ENCODE measurements at places on chromosomes 2 and 18.

GRCh38 chr2:88110830-88111229 lies 17.0 kb downstream of the FABP1 start:
- DNase-seq: no peak

GRCh38 chr2:112147382-112148168 lies 9.4 kb downstream of the FBLN7 start:
- DNase-seq: no peak

- peak; percentile 67 for DNase-seq
Measured at GRCh38 chr2:43174368-43174916, 52.0 kb downstream of the ZFP36L2 start.

- DNase-seq: no peak
Measured at GRCh38 chr2:239226677-239227581, 173.9 kb downstream of the HDAC4 start.

GRCh38 chr2:45330637-45331409 lies 280.2 kb downstream of the SRBD1 start:
- no peak for DNase-seq

DNA sequence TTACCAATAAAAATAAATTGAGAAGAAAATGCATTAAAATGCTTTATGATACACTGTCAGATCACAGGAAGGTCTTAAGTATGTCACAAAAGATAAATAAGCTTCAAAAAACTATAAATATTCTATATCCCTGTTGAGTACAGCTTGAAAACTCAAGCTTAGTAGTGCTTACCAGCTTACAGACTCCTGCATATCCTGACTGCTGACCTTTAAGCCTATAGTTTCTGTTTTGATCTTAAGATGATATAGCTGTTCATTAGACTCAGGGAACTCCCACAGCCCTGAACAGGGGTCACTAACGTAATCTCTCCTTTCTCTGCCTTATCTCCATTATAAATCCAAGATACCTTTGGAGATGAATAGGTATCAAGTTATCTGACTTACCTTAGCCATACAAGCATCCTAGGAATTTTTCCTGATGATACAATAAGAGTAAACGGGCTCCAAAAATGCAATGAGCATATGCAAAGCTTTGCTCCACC lies 93.7 kb upstream of the RBBP8 start:
- DNase-seq: no peak

- DNase-seq: no peak
Measured at GRCh38 chr2:3665886-3666612, 8.0 kb downstream of the ALLC start.

DNA sequence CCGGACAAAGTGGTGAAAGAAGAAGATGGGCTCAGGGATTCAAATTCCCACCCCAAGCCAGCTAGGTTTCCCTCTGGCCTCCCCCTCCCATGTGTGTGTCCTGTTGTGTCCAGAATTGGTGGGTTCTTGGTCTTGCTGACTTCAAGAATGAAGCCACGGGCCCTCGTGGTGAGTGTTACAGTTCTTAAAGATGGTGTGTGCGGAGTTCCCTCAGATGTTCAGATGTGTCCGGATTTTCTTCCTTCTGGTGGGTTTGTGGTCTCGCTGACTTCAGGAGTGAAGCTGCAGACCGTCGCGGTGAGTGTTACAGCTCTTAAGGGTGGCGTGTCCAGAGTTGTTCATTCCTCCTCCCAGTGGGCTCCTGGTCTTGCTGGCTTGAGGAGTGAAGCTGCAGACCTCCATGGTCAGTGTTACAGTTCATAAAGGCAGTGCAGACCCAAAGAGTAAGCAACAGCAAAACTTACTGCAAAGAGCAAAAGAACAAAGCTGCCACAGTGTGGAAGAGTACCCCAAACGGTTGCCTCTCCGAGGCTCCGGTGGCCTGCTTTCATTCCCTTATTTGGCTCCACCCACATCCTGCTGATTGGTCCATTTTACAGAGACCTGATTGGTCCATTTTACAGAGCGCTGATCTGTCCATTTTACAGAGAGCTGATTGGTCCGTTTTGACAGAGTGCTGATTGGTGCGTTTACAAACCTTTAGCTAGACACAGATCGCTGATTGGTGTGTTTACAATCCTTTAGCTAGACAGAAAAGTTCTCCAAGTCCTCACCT lies 37.7 kb upstream of the KLF11 start:
- DNase-seq: no peak

DNA sequence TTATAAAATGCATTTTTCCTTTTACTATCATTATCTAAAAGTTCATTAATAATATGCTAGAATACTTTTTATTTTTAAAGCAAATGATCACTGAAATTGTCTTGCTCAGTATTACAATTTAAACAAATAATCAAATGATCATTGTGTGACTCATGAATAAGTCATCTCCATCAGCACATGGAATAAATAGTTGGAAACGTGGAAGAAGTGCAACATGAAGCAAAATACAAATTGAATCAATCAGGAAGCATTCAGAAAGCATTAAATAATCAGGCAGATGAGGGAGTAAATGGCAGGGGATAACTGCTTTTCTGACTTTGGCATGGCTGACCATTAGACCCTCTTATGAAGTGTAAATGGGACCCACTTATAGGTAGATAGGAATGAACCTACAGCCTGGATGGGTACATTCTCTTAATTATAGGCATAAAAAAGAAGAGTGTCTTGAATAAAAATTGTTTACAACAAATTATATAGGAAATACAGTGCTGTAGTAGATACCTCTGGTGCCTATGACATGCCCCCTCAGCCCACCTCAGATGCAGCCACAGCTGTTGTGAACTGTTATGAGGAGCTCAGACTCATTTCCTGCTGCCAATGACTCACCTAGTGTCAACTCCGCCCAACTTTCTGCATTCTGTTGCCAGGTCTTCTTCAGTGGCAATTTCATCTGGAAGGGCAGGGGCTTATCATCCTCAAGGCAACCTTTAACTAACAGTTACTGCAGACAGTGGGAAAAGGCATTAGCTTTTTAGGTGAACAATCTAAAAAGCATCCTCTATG lies 936.0 kb downstream of the TRIB2 start:
- no peak for DNase-seq

GRCh38 chr2:198314559-198315153 lies 510.3 kb downstream of the PLCL1 start:
- DNase-seq: no peak

GRCh38 chr2:65381607-65382051 lies 50.8 kb downstream of the SPRED2 start:
- DNase-seq: no peak

- no peak for DNase-seq
Measured at GRCh38 chr18:45837283-45838070, 12.0 kb downstream of the SIGLEC15 start.

GRCh38 chr2:210655229-210655975 lies 99.0 kb downstream of the CPS1 start:
- DNase-seq: no peak

GRCh38 chr2:28436525-28437051 lies 43.9 kb downstream of the FOSL2 start:
- DNase-seq: no peak

DNA sequence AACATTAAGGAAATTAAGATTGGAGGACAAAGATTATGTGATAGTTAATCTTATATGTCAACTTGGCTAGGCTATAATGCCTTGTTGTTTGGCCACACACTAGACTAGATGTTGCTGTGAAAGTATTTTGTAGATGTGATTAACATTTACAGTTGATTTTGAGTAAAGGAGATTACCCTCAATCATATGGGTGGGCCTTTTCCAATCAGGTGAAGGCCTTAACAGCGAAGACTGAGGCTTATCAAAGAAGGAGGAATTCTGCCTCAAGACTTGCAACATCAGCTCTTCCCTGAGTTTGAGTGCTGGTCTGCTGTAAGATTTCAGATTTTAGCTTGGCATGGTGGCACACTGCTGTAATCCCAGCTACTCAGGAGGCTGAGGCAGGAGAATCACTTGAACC lies 250.3 kb downstream of the CDH20 start:
- DNase-seq: no peak

DNA sequence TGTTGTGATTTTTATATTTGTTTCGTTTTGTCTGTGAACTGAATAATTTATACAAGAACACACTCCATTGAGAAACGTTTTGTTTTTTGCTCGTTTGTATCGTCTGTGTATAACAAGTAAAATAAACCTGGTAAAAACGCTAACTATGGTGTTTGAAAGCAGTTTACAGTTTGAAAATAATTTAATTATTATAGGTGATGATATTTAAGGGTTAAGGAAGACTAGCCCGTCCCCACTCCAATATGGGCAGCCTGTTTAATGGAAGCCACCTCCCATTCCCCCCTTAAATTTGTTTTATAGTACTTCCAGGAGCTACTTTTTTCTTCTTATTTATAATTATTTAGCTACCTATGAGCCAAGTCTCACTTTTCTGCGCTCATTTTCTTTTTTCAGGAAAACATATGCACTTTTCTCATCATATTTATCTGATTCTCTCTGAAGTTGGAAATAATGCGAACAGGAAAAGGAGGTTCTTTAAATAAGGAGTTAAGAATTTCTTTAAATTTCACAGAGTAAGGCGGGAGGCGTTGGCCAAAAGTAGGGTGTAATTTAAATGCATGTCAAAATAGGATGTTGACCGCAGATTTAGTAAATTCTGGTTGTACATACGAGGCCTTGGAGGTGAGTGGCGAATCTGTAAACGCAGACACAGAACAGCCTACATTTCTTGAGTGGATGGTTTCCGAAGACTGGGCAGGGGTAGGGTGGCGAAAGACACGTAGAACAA lies 9.8 kb downstream of the TBR1 start:
- DNase-seq: no peak

- no peak for DNase-seq
Measured at GRCh38 chr2:236499691-236500578, 69.7 kb upstream of the ACKR3 start.

DNA sequence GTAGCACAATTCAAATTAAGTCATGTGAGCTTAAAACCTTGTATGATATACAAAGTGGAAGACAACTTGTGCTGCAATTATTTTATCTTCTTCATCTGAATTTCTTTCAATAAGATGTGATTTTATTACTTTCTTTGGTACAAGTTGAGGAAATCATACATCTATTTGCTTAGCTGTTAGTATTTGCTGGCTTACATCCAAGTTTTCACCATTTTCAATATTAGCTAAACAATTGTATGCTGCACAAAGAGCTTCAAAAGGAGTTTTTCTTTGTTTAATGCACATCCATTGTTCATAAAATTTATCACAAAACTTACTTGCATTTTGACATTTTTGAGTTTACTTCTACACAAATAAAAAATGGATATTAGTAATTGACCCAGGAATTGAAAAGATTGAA lies 40.9 kb downstream of the SCN9A start:
- no peak for DNase-seq

DNA sequence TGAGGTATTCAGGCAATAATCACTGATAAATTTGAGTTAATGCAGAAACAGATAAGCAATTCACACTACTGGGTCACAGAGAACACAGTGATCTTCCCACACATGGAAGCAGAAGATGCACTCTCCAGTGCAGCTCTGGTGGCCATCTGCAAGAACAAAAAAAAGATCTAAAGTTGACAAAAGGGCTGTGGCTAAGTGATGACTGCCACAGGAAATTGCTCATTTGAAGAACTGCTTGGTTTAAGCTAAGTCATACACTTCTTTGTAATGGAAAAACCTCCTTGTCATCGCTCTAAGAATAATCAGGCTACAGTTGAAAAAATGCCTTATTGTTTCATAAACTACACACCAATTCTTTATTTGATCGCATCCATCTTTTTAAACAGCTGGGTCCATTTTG lies 115.1 kb downstream of the DTNB start:
- peak; percentile 28 for DNase-seq

DNA sequence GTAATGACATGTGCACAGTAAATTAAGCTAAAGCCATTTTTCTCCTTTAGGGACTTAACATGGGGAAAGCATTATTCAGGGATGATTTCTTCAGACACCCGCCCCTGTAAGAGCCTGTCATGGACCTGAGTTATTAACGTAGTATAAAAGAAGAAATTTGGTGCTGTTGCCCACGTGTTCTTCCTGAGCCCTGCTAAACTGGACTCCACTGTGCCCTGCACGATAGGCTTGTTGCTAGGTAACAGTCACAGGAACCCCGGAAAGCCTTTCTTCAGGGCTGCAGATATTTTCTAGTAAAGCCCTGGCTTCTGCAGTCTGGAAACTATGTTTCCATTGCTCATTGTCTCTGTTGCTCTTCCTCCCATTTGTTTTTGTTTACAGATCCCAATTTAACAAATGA lies 157.9 kb downstream of the LRRC30 start:
- DNase-seq: no peak

DNA sequence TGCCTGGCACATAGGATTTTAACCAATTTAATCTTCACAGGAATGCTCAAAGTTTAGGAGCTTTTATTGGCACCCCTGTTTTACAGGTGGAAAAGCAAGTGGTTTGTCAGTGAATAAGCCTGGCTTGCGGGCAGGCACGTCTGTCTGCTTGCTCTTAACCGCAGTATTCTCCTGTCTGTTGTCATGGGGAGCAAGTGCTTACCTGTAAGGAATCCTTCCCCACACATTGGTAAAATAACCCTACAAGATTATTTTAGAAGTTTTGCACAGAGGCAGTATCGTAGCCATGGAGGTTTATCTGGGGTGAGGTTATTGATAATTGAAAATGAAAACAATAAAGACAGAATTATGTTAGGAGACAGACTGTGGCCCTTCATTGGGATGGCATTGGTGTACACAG lies 174.9 kb downstream of the AGAP1 start:
- DNase-seq: no peak

DNA sequence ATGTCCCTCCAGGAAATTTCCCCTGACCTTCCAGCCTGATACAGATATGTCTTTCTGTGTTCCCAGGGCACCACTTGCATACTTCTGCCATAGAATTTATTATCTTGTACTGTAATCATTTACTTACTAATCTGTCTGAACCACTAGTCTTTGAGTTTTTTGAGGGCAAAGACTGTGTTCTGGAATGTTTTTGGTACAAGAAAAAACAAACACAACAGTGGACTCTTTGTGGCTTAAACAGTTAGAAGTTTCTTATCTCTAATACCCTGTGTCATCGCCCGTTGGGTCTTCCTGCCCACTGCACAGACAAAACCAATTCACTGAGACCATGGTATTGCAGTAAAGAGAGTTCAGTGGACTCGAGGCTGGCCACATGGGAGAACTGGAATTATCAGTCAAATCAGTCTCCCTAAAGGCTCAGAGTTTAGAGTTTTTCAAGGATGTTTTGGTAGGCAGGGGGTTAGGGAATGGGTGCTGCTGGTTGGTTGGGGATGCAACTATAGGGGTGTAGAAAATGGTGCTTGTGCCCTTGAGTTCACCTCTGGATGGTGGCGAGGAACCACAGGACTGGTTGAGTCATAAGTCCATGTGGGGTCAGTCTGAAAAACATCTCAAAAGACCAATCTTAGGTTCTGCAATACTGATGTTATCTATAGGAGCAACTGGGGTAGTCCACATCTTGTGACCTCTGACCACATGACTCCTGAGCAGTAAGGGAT lies 20.3 kb downstream of the RALB start:
- no peak for DNase-seq

GRCh38 chr2:102487761-102488462 lies 14.9 kb downstream of the SLC9A4 start:
- DNase-seq: no peak

GRCh38 chr2:128413718-128414341 lies 95.2 kb upstream of the HS6ST1 start:
- no peak for DNase-seq

- DNase-seq: no peak
Measured at GRCh38 chr2:910698-911097, 40.0 kb upstream of the SNTG2 start.
